ENCODE measurements at places on chromosomes 1 and 21. TPM values are rescaled to one million over a fixed set of nuclear protein-coding genes. Genes with fewer than 3 reads are reported as not detected.

The PODN gene
- 25.5 TPM for total RNA-seq

DNA sequence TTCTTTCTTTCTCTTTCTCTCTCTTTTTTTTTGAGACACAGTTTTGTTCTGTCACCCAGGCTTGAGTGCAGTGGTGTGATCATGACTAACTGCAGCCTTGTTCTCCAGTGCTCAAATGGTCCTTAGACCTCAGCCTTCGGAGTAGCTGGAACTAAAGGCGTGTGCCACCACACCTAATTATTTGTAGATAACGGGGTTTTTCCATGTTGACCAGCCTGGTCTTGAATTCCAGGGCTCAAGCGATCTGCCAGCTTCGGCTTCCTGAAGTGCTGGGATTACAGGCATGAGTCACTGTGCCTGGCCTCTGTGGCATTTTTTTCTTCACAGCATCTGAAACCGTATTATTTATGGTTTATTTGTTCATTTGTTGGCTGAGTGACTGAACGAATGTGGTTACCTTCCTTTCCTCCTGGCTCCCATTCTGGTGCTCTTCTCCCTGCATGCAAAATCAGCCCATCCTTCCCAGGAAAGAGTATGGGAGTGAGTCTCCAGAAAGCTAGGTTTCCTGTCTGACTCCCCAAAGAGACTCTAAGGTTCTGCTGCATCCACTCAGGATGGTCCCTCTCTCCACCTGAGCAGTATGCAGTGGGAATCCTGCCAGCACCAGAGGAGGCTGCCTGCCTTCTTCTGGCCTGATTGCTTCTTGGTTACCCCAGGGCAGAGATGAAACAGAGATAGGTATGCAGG is 155.0 kb upstream of the BEND5 start:
- no peaks in the 10 kb centered on the region for H3K4me1 ChIP-seq
- no peaks in the 10 kb centered on the region for H3K36me3 ChIP-seq
- H3K27me3 ChIP-seq = no peaks in the 10 kb centered on the region
- peak overlapping the region; percentile 2 for H3K27ac ChIP-seq

GRCh38 chr21:38350684-38351083 is 93.9 kb downstream of the KCNJ15 start:
- H3K27me3 ChIP-seq = no peaks in the 10 kb centered on the region
- no peak for DNase-seq
- H3K4me3 ChIP-seq = no peak overlapping the region
- H3K27ac ChIP-seq = no peak overlapping the region
- H3K36me3 ChIP-seq = no peaks in the 10 kb centered on the region
- H3K4me1 ChIP-seq = peaks cover 21% of the 10 kb centered on the region

- H3K27ac ChIP-seq = no peak overlapping the region
- no peak for DNase-seq
- H3K36me3 ChIP-seq = peaks cover 27% of the 10 kb centered on the region
- no peak overlapping the region for H3K4me3 ChIP-seq
Measured at GRCh38 chr21:25573409-25574206, 33.7 kb downstream of the MRPL39 start.

GRCh38 chr1:117674521-117675400 is 68.9 kb downstream of the TENT5C start:
- H3K27ac ChIP-seq = no peak overlapping the region
- no peak overlapping the region for H3K4me3 ChIP-seq

DNA sequence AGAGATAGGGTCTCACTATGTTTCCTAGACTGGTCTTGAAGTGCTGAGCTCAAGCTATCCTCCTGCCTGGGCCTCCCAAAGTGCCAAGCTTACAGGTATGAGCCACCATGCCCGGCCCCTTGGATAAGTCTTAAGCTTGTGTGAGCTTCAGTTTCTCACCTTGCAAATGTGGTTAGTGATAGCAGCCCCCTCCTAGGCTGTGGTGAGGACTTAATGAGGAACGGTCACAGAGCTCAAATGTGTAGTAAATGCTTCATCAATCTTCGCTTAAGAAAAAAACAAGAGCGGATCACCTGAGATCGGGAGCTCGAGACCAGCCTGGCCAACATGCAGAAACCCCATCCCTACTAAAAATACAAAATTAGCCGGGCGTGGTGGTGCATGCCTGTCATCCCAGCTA is 3.0 kb downstream of the CNR2 start:
- DNase-seq = no peak
- no peak overlapping the region for H3K4me3 ChIP-seq
- no peak overlapping the region for H3K27ac ChIP-seq
- H3K4me1 ChIP-seq = no peaks in the 10 kb centered on the region
- H3K36me3 ChIP-seq = no peaks in the 10 kb centered on the region
- H3K27me3 ChIP-seq = no peaks in the 10 kb centered on the region

DNA sequence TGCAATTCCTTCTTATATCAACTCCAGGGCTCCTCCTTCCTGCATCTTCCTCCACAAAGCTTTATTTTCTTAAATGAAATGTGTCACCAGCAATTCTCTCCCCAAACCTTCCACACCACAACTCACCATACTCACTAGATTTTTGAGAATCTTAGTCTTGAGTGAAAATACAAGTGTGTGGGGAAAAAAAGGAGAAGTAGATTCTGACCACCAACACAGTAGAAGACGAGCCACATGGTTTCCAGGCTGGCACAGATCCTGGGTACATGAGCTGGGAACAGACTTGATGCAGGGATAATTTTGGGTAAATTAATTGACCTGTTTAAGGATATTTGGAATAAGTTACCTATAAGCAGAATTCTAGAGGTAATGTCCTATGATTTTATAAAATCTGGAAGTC is 72.8 kb upstream of the KCNJ15 start:
- no peaks in the 10 kb centered on the region for H3K36me3 ChIP-seq
- H3K27me3 ChIP-seq = no peaks in the 10 kb centered on the region
- DNase-seq = no peak
- H3K4me1 ChIP-seq = no peaks in the 10 kb centered on the region

The SPATA1 gene
- not detected for total RNA-seq

DNA sequence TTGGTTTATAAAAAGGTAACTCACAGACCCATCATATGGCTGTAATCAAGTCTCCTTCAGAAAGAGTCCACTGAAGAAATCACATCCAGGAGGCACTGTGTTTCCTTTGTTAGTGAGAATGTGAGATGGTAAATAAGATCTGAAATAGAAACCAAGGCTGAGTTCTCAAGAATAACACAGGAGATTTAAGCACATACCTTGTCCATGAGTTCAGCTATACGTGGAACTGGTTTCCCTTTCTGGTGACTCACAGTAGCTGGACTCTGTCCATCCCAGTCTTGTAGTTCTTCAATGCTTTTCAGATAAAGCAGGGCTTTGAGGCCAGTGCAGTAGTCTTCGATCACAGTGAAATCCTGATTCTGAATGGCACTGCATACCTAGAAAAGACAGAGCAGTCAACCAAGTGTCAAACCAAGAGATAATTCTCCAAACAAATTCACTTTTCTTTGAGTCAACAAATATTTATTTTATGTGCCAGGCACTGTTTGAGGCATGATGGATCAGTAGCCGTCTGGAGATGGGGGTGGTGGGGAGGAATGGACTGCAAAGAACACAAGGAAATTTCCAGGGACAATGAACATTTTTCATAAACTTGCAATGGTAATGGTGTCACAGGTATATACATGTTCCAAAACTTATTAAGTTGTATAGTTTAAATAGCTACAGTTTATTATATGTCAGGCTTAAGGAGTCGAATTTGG is 471.4 kb downstream of the PTBP2 start:
- H3K27me3 ChIP-seq = no peaks in the 10 kb centered on the region
- no peak overlapping the region for H3K27ac ChIP-seq
- no peaks in the 10 kb centered on the region for H3K4me1 ChIP-seq
- no peak overlapping the region for H3K4me3 ChIP-seq

DNA sequence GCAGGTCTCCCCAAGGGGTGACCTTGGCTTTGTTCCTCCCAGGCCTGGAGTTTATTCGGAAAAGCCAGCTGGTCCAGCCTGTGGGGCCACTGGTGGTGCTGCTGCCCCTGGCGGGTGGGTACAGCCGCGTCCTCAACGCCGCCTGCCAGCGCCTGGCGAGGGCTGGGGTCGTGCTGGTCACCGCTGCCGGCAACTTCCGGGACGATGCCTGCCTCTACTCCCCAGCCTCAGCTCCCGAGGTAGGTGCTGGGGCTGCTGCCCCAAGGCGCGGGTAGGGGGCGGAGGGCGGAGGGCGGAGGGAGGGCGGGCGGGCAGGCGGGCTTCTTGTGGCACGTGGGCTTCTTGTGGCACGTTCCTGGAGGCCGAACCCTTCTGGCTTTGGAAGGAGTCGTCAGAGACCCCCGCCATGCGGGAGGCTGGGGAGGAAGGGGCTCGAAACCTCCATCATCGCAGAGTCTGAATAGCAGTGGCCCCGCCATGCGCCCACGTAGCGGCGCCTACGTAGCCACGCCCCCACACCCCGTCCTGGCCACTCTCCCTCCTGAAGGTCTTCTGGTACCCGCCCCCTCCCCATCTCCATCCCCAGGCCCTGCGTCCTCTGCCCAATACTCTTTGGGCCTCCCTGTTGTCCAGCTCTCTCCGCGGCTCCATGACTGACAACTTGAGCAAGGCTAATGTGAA is 16.7 kb downstream of the PCSK9 start:
- no peaks in the 10 kb centered on the region for H3K4me1 ChIP-seq
- H3K4me3 ChIP-seq = no peak overlapping the region
- H3K27ac ChIP-seq = no peak overlapping the region
- DNase-seq = no peak
- no peaks in the 10 kb centered on the region for H3K36me3 ChIP-seq
- no peaks in the 10 kb centered on the region for H3K27me3 ChIP-seq

The CFAP141 gene
- not detected for total RNA-seq

The ARHGEF10L gene
- total RNA-seq = 30.0 TPM

The AQP10 gene
- total RNA-seq = not detected

The CD53 gene
- 9.4 TPM for total RNA-seq

DNA sequence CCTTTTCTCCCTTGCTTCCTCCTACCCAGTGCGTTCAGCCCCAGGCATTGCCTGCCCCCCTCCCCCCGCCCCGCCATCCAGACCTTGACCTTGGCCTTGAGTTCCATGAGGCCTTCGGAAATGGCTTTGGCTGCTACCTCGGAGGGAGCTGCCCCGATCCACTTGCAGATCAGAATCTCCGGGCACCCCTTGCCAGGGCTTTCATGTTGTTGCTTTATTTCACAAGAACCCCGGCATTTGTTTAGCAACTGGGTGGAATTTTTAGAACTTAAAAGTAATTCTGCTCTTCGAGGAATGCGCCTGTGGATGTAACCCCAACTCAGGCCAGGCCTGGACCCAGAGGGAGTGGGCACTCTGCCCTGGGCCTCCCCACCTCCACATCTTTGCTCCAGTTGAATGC is 154.1 kb upstream of the TMEM51 start:
- no peak overlapping the region for H3K4me3 ChIP-seq
- H3K27me3 ChIP-seq = no peaks in the 10 kb centered on the region
- no peaks in the 10 kb centered on the region for H3K36me3 ChIP-seq
- H3K27ac ChIP-seq = no peak overlapping the region
- DNase-seq = no peak
- H3K4me1 ChIP-seq = peaks cover 33% of the 10 kb centered on the region

The CCDC181 gene
- 0.38 TPM for total RNA-seq

DNA sequence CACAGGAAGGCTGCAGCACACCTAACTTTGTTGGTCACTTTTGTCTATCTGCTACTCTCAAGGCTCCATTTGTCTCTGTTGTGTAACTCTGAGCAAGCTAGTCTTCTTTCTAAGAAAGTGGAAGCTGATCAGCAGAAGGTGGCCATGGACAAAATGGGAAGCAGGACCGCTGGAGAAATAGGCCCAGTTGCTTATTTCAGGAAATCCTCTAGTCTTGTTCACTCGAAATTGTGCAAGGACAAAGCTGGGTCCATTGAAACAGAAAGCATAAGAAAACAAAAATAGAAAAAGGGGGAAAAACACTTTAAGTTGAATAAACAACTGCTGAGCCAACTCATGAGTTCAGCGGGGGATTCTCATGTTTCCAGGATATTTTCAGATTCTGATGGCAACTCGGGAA is 150.1 kb downstream of the PBX1 start:
- no peak overlapping the region for H3K4me3 ChIP-seq
- peaks cover 91% of the 10 kb centered on the region for H3K4me1 ChIP-seq
- H3K27me3 ChIP-seq = no peaks in the 10 kb centered on the region
- H3K36me3 ChIP-seq = no peaks in the 10 kb centered on the region
- peak overlapping the region; percentile 79 for H3K27ac ChIP-seq
- no peak for DNase-seq

DNA sequence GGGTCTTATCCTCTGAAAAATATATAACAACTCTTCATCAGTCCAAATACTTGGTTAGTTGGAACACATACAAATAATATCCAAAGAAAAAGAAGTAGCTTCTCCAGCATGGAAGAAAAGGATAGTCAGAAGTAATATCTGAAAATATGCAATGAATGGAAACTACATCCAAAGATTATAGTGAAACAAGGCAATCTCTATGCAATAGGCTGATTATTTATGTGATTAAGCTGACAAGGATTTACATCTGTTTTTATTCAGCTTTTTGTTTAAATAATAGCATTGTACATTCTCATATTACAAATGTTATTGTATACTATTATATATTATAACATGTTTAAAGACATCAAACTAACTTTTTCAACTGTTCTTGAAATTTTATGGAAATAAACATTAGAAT is 15.3 kb upstream of the TGFBR3 start:
- no peak overlapping the region for H3K27ac ChIP-seq
- H3K4me1 ChIP-seq = no peaks in the 10 kb centered on the region
- H3K36me3 ChIP-seq = no peaks in the 10 kb centered on the region
- DNase-seq = no peak
- no peak overlapping the region for H3K4me3 ChIP-seq

DNA sequence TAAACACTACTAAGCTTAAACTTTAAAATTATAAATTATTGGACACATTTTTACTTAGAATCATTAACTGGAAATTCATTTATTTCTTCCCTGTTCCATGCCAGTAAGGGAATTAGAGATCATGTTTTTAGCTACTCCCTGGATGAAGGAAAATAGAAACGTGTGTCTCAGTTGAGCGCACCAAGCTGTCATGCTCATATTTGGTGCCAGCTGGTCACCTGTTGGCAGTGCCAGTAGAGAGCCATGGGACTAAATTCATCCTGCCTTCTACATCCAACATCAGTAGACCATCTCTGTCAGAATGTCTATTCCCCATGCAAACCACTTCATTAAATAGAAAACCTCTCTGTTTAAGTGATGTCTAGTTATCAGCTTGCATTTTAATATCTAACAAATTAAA is 17.4 kb upstream of the SLC22A15 start:
- DNase-seq = no peak
- no peak overlapping the region for H3K27ac ChIP-seq
- H3K27me3 ChIP-seq = no peaks in the 10 kb centered on the region
- no peak overlapping the region for H3K4me3 ChIP-seq

- H3K27me3 ChIP-seq = no peaks in the 10 kb centered on the region
- H3K4me1 ChIP-seq = peaks cover 44% of the 10 kb centered on the region
- H3K4me3 ChIP-seq = peak overlapping the region; percentile 39
- no peak for DNase-seq
Measured at GRCh38 chr1:32701951-32702598, 495 bp downstream of the SYNC start.
